ENCODE measurements at places on chromosomes 5 and 9. TPM values are rescaled to one million over a fixed set of nuclear protein-coding genes. Genes with fewer than 3 reads are reported as not detected.

DNA sequence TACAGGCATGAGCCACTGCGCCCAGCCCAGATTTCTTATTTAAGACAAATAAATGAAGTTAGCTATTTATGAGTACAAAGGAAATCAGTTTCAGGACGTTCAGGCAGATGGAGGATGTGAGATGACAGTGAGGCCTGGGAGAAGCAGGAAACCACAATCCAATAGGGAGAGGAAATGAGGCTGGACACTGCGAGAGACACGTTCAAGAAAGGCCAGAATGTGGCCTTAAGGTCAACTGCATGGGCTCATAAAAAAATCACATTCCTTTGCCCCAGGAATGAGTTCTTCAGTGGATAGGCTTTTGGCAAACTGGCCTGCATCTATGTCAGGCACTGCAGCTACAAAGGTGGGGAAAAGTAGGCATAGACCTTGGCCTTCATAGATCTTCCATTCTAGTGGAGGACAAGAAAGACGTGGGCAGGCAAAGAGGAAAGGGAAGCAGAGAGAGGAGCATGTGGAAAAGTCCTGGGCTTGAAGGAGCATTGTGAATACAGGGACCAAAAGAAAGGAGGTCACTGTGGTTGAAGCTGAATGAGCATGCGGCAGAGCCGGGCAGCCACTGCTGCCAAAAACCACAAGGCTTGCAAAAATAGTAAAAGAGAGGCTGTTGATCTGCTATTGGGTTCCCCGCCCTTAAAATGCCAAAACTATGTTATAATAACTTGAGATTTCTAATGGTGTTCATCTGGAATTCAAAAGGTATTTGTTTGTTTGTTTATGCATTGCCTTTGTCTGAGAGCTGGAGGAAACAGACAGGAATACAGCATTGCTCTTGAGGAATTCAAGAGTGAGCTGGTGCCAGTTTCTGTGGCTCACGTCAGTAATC, 133.0 kb downstream of the GNA14 start:
- peak; percentile 44 for DNase-seq

DNA sequence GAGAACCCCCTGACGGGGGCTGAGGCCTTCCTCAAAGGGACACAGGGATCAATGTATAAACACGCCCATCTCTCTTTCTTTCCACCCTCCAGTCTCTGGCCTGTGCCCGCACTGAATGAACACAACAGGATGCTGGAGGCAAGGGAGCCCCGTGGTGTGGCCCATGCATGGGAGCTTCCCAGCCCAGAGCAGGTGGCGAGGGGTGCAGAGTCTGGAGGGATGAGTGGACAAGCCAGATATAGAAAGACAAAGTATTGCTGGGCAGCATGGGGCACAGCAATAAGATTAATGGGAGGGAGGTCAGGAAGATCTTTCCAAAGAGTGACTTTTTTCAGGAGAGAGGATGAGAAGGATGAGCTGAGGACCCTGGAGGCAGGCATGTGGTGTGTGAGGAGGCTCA, 103.7 kb downstream of the C5orf15 start:
- DNase-seq: no peak

- DNase-seq: no peak
Measured at GRCh38 chr5:75016896-75017295, 35.5 kb downstream of the GCNT4 start.

GRCh38 chr9:134937164-134937555, 19.4 kb upstream of the FCN1 start:
- no peak for DNase-seq

Gene ATG10
- total RNA-seq: 10.7 TPM

Gene KCNIP1
- not detected for total RNA-seq

GRCh38 chr9:133201424-133202144, 7.5 kb downstream of the OBP2B start:
- no peak for DNase-seq

Gene SLC36A3
- not detected for total RNA-seq

DNA sequence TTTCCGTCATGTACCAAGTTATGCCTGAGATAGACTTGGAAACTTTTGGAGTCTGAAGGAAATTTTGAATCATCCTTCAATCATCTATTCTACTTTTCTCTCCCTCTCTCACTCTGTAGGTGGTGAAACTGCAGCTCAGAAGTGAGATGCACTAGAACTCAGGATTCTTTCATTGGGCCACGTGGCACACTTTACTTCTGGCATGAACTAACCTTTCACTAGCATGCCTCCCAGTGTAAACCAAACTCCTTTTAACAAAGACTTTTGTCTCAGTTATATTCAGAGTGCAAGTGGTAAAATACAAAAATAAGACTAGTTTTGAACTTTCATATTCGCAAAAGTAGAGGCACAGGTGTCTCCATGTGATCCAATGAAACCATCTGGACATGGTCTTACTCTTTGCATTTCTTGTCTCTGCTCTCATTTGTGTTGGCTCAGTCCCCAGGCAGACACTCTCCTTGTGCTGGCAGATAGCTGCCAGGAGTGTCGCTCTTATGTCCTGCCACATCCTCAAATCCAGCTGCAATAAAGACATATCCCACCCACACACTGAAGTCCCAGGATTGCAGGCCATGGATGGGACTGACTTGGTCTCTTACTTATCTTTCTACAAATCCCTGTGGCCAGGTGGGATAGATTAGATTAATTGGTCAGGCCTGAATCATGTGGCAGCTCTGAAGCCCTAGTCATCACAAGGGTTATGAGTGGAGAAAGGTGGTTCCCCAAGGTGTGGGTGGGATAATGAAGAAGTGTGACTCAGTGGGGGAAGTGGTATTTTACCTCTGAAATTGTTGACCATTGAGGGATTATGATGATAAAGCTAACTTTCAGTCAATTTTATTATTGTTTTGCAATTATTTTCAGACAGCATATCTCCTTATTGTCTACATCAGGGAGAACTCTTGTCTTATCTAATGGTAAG, 267.5 kb downstream of the GABRB2 start:
- DNase-seq: no peak

Data from heart left ventricle (tissue), 16 donors.